ENCODE measurements at places on chromosomes 3 and 15.
A peak's percentile ranks its signal among the peaks of the same experiment; 100 is the strongest.

DNA sequence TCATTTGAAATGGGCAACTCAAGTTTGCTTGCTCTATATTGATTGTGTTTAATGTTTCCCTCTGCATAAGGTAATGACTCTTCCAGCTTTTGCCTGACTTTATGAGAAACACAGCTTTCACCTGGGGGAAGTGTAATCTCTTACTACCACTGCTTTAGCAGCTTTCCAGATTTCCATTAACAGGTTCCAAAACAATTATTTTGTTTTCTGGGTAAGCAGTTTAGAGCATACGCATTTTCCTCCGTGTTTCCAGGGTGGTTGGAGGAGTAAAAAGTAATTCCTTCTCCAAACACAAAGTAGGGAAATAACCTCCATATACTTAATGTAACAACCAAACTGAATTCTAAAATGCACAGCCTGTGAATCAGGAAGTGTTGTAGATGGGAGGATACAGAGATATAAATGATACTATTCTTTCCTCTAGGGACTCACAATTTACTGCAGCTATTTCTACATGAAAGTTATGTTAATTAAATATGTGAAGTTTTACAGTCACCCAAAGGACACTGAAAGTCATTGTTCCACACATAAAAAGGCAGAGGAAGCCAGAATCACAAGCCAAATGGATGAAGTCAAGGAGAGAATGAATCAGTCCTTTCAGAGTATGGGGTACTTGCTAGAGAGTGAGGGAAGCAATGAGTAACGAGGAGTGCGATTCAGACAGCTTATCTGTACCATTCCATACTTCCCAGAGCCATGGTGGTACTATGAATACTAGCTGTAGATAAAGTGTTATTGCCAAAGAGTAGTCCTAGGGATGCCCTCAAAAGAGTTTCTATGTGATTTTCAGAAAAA lies 16.6 kb downstream of the ST3GAL6 start:
- no peak for DNase-seq

- DNase-seq = no peak
Measured at GRCh38 chr3:180749796-180750195, 70.5 kb upstream of the CCDC39 start.

DNA sequence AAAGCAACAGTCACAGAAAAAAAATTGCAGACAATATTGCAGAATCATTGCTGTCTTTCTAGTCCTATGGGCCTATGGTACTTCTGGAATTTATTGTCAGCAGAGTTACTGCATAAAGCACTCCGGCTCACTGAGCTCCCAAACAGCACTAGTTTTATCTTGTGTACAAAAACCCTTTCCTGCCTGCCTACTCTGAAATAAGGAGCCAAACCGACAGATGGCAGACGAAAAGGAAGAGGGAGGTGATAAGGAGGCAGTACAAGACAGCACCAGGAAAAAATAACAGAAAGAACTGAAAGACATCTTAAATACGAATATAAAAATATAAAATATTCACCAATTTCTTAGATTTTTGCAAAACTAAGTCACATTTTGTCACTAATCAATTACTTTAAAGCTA lies 15.6 kb downstream of the HERC1 start:
- DNase-seq = no peak

GRCh38 chr3:197000211-197000610 lies 29.4 kb downstream of the MELTF start:
- DNase-seq = no peak

- DNase-seq = no peak
Measured at GRCh38 chr3:175129126-175129525, 270.0 kb downstream of the NAALADL2 start.

DNA sequence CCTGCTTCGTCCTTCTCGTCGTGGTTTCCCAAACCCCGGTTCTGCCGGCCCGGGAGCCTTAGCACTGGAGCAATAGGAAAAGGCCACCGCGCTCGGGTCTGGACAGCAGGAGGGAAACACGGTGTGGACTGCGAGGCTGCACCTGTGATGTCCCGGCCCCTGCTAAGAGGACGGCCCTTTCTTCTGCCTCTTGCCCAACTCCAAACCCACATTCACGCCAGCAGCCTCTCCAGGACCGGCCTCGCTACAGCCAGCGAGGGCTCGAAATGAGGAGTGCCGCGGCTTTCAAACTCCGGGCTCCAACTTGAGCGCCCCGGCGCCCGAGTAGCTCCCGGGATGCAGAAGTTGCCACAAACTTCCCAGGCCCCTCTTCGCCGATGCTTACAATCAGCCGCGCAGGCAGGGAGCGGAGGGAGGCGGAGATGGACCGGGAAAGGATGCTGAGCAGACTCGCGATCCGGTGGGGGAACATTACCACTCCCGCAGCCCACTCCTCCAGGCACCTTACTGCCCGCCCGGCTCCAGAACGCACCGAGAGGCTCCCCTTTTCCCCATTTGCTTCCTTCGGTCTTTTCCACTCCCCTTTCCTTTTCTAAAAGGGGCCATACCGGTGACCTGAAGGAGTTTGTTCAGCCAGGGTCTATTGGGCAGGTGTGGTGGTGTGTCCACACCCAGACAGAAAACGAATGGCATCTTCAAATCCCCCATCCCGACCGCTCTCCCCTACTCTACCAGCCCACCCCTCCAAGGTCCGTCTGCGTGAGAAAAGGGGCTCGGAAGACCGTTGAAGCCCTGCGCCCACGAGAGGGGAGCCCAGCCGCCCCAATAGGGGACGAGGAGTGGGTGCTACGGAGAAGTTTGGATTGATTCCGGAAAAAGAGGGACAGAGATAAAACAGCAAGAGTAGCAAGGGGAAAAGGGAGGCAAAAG lies 18.8 kb upstream of the SATB1 start:
- no peak for DNase-seq

DNA sequence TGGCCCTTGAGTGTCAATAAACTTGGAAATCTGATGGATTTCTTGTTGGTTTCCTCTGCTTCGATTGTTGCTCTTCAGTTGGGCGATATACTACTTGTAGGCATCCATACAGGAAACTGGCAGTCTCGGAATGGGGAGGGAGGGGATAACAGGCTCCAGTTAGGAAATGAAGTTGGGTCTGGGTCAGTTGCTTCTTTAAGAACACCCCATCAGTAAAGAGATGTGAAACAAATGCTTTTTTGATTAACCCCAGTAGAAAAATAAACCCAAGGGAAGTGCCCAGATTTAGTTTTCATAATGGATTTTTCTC lies 681 bp downstream of the CHMP2B start:
- no peak for DNase-seq

- no peak for DNase-seq
Measured at GRCh38 chr3:126827121-126827520, 123.1 kb downstream of the CHCHD6 start.

DNA sequence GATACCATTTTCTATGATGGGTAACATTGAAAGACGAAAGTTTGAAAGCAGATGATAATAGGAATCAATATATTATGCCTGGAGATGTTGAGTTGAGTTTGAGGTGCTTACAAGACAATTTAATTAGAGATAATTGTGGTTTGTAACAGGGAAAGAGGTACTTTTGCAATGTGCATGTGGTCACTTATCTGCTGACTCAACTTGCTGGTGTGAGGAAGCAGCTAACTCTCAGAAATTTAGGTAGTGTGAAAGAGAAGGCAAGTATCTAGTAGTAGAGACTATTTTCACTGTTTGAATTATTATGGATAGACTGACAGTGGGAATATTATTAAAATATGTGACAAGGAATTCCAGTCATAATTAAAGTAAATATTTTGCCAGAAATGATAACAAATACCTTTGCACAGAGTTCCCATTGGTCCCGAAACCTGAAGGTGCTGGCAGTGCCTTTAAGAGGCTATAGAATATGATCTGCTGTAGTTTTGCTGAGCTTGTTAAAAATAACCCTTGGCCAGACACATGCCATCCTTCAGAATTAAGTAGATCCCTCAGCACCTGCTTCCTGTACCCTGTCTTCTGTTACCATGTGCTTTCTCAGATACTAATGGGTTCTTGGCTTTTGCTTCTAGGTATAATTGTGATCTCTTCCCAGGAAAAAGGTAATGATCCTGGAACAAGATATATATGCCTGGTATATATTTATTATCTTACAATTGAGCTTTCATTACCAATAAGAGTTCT lies 315.9 kb downstream of the BCHE start:
- no peak for DNase-seq

DNA sequence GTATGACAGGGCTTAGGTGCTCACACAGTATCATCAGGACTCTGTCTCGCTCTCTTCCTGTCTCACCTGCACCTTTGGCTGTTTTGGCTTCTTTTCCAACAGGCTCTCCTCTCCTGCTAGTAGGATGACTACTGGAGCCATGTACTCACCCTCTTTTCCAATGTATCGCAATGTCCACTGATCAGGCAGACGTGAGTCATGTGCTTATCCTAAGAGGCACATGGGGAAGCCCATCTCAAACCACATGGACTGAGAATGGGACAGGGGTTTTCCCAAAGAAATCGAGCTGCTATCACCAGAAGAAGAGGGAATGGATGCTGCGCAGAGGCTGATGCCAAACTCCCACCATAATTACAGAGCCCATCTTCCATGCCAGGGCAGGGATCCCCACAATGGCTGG lies 180.6 kb downstream of the IL5RA start:
- no peak for DNase-seq

- DNase-seq = no peak
Measured at GRCh38 chr3:169562988-169563774, 100.3 kb downstream of the MECOM start.

DNA sequence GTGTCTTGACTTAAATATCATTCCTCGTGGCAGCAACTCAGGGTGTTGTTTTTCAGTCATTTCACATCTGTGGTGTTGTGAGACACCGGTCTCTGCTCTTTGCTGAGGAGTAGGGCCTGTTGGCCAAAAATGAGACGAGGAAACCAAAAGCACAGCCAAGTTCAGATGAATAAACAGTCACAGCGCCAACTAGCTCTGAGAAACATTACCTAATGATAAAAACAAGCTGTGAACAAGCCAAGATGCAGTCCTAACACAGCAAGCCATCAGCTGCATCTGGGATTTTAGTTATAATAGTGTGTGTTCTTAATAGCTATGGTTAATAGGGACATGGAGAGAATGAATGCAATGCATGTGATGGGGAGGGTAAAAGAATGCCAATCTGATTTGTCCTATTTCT lies 843.4 kb upstream of the DPPA4 start:
- DNase-seq = no peak

- no peak for DNase-seq
Measured at GRCh38 chr3:28835751-28836150, 445.1 kb upstream of the RBMS3 start.

GRCh38 chr3:16904423-16905417 lies 20.0 kb downstream of the PLCL2 start:
- no peak for DNase-seq

DNA sequence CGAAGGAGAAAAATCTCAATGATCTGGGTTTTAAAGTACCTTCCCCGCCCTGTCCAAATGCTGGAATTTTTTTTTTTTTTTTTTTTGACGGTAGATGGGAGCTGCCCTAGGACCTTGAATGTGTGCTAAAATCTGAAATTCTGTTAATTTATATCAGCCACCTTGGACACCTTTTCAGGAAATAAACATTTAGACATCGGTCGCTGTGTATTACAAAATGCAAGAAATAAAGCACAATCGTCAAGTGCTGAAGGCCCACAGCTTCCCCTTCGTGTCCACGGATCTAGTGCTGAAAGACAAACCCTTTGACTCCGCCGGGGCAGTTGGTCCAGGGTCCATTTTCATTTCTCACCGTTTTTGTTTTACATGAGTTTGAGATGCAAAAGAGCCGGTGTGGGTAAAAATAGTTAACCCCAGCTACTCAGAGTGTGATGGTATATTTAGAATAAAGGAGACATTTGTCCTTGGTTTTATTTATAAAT lies 90.2 kb upstream of the CHD2 start:
- DNase-seq = peak; percentile 71

- DNase-seq = no peak
Measured at GRCh38 chr3:121835465-121835801, 424 bp downstream of the EAF2 start.
